A549 treated with GW870086 at 1 μM for 4 hours (cell line): ENCODE measurements at places on chromosomes 1 and 21. TPM values are rescaled to one million over a fixed set of nuclear protein-coding genes. Genes with fewer than 3 reads are reported as not detected.

The UBE2U gene
- not detected in 5 replicates for total RNA-seq

The TESK2 gene
- total RNA-seq = 0.14 to 0.30 TPM (median 0.24 TPM) in 5 replicates

The IGFN1 gene
- 0.45 to 0.91 TPM (median 0.64 TPM) in 5 replicates for total RNA-seq

The RHBG gene
- total RNA-seq = not detected in 5 replicates

The SOAT1 gene
- 15.7 to 33.8 TPM (median 30.4 TPM) in 5 replicates for total RNA-seq

The S100A8 gene
- total RNA-seq = not detected in 5 replicates

The SLAMF8 gene
- total RNA-seq = 0.03 to 0.08 TPM (median 0.06 TPM) in 3 of 5 replicates, not detected in the others

The IRF6 gene
- 0.09 to 0.16 TPM (median 0.13 TPM) in 5 replicates for total RNA-seq

The LCE2C gene
- not detected in 5 replicates for total RNA-seq

The ARPC5 gene
- total RNA-seq = 145 to 178 TPM (median 174 TPM) in 5 replicates

The SMCP gene
- total RNA-seq = not detected in 5 replicates

The PGBD5 gene
- 0.35 to 0.66 TPM (median 0.42 TPM) in 5 replicates for total RNA-seq

The OVAAL gene
- total RNA-seq = 0.08 to 0.13 TPM (median 0.09 TPM) in 3 of 5 replicates, not detected in the others

The SUCO gene
- 8.4 to 11.8 TPM (median 9.8 TPM) in 5 replicates for total RNA-seq

The GPA33 gene
- not detected in 5 replicates for total RNA-seq

The S100A7A gene
- not detected in 5 replicates for total RNA-seq

The CA14 gene
- total RNA-seq = not detected in 5 replicates

The GRHL3 gene
- total RNA-seq = 0.83 to 1.1 TPM (median 0.99 TPM) in 5 replicates

The GPR157 gene
- total RNA-seq = 3.2 to 9.0 TPM (median 6.9 TPM) in 5 replicates

The CPLANE2 gene
- 3.2 to 4.3 TPM (median 3.4 TPM) in 5 replicates for total RNA-seq

The OR2L5 gene
- total RNA-seq = not detected in 5 replicates

The PLCH2 gene
- 0.17 to 0.53 TPM (median 0.28 TPM) in 5 replicates for total RNA-seq

The UROD gene
- 44.6 to 51.1 TPM (median 48.3 TPM) in 5 replicates for total RNA-seq

The S100A1 gene
- 0.62 to 0.80 TPM (median 0.73 TPM) in 4 of 5 replicates, not detected in the other for total RNA-seq

The DTL gene
- 18.1 to 22.1 TPM (median 20.7 TPM) in 5 replicates for total RNA-seq

The HRNR gene
- total RNA-seq = 0.01 TPM in 1 of 5 replicates, not detected in the others

The DIO1 gene
- total RNA-seq = 0.09 to 0.16 TPM in 2 of 5 replicates, not detected in the others

The SLC25A33 gene
- total RNA-seq = 2.5 to 3.6 TPM (median 3.0 TPM) in 5 replicates

The SYCP1 gene
- not detected in 5 replicates for total RNA-seq

The TFAP2E gene
- total RNA-seq = 0.49 to 1.2 TPM (median 0.56 TPM) in 5 replicates

The NUP210L gene
- 0.02 TPM in 1 of 5 replicates, not detected in the others for total RNA-seq

The WNT4 gene
- total RNA-seq = 0.24 to 0.53 TPM (median 0.29 TPM) in 5 replicates

The KRTAP13-4 gene
- total RNA-seq = not detected in 5 replicates
